Activated CD8-positive, alpha-beta memory T cell treated with anti-CD3 and anti-CD28 coated beads for 24 hours (primary cell): ENCODE measurements at places on chromosomes 7 and 10.
A peak's percentile ranks its signal among the peaks of the same experiment; 100 is the strongest.

- no peak for DNase-seq
Observed at GRCh38 chr7:124088590-124088989, 55.7 kb upstream of the TMEM229A start.

GRCh38 chr10:99859585-99859984 is 77.1 kb downstream of the ABCC2 start:
- DNase-seq = no peak

DNA sequence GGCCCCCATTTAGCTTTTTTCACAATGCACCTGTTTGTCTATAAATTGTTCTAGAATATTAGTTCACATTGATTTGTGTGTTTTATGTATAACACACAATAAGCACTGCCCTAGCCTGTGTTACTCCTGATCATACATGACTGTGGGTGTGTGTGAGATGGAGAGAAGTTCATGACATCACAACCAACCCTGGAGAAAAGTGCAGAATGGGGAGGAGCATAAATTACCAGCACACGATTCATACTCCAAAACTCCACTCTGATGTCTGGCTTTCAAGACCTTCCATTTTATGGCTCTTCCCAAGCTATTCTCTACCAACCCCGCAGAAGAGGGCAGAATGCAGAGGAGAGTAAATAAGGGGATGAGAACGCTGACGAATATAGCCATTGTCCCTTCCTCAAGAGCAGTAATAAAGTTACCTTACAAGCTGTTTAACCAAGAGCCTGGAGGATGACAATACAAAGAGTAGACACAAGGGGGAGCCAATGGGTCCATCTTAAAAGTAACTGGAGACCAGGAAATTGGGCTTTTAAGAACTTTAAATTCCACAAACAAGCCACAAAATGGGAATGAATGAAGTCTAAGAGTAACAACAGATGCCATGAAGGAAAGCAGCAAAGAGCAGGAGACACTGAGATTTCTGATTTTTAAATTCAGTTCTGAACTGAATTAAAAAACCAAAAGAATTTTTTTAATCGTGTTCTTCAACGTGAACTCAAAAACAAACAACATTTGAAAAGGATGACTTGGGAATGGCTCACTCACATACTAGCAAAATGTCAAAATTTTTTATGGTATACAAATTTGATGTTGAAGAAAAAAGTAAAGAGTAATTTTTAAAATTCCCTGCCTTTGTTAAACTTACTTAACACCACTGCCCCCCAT is 159.6 kb downstream of the PARD3 start:
- DNase-seq = no peak

- DNase-seq = no peak
Observed at GRCh38 chr7:18488049-18488448, 7.5 kb upstream of the HDAC9 start.

DNA sequence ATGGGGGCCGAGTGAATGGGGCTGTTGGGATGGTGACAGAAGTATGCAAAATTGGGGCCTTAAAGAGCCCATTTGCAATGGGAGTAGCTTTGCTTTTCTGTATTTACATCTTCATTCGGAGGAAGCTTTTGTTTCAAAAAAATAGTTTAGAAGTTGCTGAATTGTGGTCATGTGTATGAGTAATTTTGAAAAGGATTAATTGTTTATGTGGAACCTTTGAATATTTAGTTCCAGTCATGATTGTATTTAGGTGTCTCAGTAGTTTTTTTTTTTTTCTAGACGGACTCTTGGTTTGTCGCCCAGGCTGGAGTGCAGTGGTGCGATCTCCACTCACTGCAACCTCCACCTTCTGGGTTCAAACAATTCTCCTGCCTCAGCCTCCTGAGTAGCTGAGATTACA is 37.2 kb downstream of the RBM33 start:
- no peak for DNase-seq

GRCh38 chr7:100764841-100765240 is 31.4 kb downstream of the ZAN start:
- no peak for DNase-seq

- DNase-seq = no peak
Observed at GRCh38 chr7:147173883-147174282, 1057.3 kb downstream of the CNTNAP2 start.

DNA sequence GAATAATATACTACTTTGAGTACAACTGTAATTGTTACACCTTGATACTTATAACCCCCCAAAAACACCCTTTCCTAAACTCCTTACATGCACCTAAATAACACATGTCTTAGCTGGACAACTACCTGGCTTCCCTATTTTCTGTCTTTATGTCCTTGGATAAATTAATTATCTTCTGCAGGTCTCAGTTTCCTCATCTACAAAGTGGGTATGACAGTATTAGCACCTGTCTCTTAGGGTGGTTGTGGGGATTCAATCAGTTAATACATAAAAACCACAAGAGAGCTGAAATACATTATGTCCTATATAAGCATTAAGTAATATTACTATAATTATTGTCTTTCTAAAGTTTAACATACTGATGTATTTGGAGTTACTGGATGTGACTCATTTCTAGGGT is 10.8 kb downstream of the STEAP2 start:
- no peak for DNase-seq

DNA sequence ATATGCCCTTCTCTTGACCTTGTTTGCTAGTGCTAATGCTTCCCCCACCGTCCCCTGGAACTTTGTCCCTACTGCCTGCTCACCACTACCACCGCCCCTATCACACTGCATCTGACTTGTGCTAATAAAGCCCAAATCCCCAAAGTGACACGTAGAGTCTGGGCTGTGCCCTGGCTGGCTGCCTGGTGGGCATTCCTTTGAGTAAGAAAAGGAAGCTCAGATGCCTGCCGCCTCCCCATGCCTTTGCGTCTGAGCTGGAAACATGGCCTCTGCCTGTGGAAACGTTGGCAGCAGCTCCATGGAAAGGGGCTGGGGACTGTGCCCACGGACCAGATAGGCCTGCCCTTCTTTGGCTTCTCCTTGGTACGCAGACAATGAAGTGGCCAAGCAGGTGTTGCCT is 138.3 kb downstream of the CYP26A1 start:
- DNase-seq = no peak

DNA sequence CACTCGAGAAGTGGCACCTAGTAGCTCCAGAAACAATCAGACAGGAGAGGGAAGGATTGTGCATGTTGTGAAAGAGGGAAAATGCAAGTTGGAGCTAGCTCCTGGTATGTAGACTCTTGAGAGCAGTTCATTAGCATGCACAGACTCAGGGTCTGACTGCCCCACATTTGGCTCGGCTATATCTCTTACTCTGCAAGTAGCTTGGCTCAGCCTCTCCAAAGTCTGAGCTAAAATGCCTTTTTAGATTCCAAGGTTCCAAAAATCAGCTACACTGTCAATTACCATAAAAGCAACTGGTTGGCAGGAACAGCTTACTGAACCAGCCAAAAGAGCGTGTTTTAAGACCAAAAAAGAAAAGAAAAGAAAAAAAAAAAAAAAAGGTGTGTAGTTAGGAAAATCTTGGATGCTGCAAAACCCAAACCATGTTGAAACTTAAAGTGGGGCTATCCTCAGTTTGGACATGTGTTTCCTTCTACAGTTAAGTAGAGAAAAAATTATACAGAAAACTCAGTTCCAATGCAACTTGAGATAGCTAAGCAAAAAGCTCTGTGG is 65.5 kb downstream of the MKX start:
- DNase-seq = no peak

- peak; percentile 15 for DNase-seq
Observed at GRCh38 chr10:1379601-1380000, 323.4 kb downstream of the WDR37 start.
